ENCODE measurements at places on chromosomes 7 and 10.

- DNase-seq: no peak
These were observed 3.4 kb downstream of the CPA4 start for GRCh38 chr7:130296221-130296951.

- DNase-seq: no peak
These were observed 52.9 kb downstream of the ZNF467 start for GRCh38 chr7:149720372-149721083.

GRCh38 chr10:17622061-17622460 lies 4.9 kb upstream of the HACD1 start:
- DNase-seq: no peak

DNA sequence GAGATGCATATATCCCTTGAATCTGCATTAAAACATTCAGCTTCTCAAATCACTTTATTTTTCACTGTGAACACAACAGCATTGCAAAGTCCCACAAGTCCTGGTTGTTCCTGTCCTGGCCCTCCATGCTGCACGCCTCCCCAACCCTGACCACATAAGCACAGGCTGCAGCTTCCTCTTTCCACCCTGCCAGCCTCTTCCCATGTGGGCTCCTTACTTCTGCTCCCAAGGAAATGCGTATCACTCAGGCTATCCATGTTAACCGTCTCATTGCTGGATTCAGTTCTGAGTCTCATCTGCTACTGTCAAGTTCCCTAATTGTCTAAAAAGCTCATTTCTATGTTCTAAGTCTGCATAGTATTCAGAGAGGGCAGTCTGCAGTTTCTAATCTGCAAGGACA lies 89.7 kb upstream of the ZPBP start:
- DNase-seq: peak; percentile 40

GRCh38 chr7:134879815-134880475 lies 100.5 kb downstream of the CALD1 start:
- no peak for DNase-seq

GRCh38 chr10:79404231-79404609 lies 41.2 kb downstream of the ZCCHC24 start:
- no peak for DNase-seq

GRCh38 chr7:28588602-28589001 lies 176.3 kb downstream of the CREB5 start:
- no peak for DNase-seq

GRCh38 chr7:144659211-144659610 lies 176.6 kb downstream of the TPK1 start:
- DNase-seq: no peak

- no peak for DNase-seq
These were observed 246.4 kb upstream of the GRB10 start for GRCh38 chr7:51029131-51029530.

GRCh38 chr7:156975620-156976019 lies 26.1 kb downstream of the NOM1 start:
- DNase-seq: no peak

DNA sequence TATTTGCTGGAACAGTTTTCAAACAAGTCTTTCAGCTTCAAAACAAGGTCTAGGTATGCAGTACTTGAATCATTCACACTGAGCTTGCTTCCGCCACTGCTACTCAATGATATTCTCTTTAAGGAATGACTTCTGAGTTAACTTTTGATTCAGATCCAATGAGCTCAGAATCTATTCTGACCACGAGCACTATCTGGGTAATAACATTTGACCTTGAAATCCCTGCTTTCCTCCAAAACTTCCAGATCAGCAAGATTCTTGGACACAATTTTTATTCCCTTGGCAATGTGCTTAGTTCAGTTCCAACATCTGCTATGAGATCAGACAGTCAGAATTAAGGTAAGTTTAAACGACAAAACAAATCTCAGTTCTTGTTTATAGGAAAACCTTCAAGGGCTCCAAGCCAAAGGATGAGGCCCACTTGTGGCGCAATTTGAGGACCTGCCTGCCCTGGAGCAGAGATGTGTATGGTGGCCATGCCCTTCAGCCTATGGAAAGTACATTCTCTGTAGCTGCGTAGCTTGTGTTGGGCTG lies 87.2 kb downstream of the RNF216 start:
- no peak for DNase-seq

GRCh38 chr7:27138985-27139333 lies 4.5 kb downstream of the HOXA5 start:
- DNase-seq: no peak

- no peak for DNase-seq
These were observed 335.4 kb upstream of the MGMT start for GRCh38 chr10:129131457-129132132.

DNA sequence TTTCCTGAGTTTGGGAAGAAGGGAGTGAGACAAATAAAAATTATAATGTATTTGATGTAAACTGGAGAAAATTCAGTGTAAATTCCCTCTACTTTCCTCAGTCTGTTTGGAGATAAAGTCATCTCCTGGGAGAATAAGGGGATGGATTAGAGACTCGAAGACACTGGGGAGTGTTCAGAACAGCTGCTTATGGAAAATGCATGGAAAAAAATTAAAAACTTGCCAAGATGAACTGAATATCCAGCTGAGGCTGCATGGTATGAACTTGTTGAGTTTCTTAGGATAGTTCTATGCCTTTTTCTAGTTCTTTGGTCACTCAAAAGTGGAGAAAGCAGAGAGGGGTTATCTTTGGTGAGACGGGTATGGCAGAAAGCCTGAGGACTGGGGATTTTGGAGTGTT lies 210.5 kb downstream of the BICC1 start:
- no peak for DNase-seq

GRCh38 chr7:32881074-32881982 lies 10.2 kb downstream of the KBTBD2 start:
- no peak for DNase-seq

- no peak for DNase-seq
These were observed 212.5 kb downstream of the SEC23IP start for GRCh38 chr10:120105001-120105400.

DNA sequence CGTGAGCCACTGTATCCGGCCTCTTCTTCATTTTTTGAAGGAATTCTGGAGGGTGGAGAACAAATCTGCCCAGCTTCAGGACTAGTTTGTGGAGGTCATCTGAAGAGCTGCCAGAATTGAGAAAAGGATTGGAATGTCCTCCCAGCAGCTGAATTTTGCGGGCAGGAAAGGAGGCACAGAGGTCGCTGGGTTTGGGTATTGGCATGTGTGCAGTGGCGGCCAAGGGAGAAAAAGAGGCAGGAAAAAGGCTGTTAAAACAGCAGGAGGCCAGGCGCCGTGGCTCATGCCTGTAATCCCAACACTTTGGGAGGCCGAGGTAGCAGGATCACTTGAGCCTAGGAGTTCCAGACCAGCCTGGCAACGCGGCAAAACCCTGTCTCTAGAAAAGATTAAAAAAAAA lies 80.4 kb downstream of the HIP1 start:
- DNase-seq: no peak

DNA sequence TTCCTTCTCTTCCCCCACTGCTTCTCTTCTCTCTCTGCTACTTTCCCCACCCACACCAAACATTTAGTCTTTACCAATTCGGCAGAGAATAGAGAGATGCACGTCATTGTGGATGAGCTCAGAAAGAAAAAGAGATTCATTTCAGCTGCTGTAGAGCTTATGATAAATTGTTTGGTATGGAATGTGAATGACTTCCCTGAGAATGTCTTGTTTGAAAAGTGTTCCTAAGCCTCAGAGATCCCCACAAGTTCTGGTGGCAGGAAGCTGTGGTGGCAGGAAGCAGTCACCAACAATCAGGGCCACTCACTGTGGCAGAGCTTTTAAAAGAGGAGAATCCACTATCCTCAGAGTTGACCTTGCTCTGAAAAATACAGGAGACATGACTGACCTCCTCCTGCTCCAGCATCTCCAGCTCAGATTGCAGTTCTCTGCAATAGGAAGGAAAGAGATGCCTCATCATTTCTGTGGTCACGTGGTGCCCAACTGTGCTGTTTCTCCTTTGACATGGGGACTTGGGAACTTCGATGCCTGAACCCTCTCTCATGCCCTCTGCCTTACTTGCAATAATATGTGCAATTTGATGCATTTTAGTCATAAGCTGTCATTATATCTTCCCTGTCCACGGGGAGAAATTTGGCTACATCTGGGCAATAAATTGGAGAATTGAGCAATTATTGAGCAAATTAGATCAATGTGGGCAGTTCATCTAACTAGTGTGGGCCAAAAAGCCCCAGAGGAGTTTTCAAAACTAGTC lies 76.5 kb downstream of the BMPER start:
- DNase-seq: no peak

DNA sequence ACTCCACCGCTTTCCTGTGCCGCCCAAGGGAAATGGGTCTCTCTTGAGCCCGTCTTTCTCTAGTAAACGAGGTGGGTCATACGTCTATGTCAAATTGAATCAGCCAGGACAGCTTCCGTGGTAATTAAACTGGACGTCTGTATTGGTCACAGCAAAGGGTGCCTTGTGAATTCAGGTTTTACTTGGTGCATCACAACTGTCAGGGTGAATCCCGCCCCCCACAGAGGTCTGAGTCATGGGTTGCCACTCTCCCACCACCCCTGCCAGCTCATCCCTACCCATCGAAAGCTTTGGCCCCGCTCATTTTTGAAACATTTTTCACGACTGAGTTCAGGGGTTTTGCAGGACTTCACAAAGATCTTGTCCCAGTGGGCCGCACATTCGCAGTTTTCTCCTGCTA lies 8.0 kb upstream of the SP8 start:
- no peak for DNase-seq

DNA sequence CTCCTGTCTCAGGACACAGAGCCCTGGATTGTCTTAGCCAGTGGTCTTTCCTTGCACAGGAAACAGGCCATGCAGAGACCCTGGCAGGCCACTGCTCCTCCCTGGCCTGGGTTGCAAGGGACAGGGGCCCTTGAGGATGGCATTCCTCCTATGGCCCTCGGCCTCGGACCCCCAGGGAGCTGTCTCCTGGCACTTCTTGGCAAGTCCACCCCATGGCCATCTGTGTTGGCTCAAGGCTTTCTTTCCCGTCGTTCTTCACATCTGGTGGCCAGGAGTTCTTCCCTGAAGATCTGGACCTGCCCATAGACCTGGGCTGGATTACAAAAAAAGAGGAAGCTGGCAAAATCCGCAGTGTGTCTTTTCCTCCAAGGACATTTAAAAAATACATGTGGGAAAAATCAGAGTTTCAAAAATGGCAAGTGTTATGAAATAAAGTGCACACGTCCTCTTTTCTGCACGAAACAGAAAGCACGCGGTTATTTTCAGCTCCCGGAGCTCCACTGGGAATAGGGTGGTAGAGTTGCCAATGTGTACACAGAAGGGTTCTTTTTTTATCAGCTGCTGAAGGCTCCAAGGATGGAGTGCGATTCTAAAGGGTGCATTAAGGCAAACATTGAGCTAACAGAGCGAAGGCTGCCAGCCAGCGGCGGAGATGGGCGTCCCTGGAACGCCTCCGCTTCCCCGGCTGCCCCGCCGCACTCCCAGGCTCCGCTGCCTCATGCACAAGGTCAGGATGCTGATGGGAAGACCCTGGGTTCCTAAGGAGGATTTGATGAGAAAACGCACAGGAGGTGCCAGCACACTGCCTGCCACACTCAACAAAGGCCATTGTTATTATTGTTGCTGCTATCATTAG lies 62.8 kb upstream of the FAM20C start:
- no peak for DNase-seq
